SK-MEL-5 (cell line): ENCODE measurements at places on chromosomes 12 and 14. TPM values are rescaled to one million over a fixed set of nuclear protein-coding genes. Genes with fewer than 3 reads are reported as not detected.

Gene RNASE2
- not detected in 2 replicates for total RNA-seq

Gene EFS
- total RNA-seq = not detected in 2 replicates

GRCh38 chr14:64830961-64831360, 48.7 kb downstream of the SPTB start:
- no peak for DNase-seq

DNA sequence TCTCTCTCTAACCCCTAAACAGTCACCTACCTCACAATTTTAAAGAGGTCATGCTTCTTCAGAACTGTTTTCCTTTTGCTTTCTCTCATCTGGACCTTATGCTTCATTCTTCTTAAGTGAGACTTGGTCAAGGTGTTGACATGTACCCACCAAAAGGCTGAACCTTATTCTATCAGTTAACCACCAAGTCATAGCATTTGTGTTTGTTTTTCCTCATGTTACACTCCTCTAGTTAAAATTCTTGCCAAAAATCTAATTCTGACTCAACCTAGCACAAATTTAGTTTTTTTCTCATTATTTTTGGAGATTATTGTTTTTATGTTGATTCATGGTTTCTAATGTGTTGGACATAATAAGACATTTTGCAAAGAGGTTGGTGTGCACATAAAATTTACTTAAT, 578.6 kb downstream of the SLC16A7 start:
- DNase-seq = no peak

DNA sequence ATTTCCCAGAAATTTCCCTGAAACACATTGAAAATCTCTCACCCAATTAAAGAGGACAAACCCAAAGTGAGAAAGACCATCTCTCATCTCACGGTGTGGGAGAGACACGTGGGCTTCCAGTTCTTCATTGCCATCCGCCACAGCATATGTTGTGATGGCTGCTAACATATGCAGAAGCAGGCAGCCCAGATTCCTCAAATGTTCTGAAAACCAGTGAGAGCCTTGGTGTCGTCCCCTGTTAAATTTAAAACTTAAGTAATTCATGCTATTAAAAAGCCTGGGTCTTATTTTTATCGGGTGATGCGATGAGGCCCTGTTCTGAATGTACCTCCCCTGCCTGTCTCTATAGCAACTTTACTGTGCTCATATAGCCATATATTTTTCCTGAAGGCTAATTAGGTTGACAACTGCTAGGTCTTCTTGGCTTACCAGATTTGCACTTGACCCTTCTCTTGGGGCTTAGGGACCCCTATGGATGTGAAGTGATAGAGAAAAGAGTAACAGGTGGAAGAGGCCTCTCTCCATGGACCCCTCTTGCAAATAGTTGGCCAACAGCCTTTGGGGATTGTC, 2.8 kb upstream of the FGF6 start:
- no peak for DNase-seq
